Activated CD4-positive, alpha-beta memory T cell treated with anti-CD3 and anti-CD28 coated beads for 36 hours (primary cell): ENCODE measurements at places on chromosomes 6 and 20.

DNA sequence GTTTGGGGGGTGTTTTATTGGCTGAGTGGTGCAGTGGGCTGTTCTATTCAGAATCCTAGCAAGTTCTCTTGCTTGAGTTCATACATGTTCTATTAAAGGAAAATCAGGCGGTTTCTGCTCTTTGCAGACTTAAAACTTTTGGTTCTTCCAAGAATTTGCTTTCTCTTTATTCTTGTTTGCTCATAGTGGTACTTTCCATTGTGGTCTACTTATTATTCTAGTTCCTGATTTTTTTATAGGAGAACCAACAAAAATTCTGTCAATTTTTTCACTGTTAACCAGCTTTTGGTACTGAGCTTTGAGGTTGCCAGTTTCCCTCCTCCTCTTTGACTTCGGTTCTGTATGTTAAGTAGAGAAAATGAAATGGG is 6.7 kb downstream of the AFDN start:
- no peaks in the 10 kb centered on the region for H3K36me3 ChIP-seq
- H3K4me3 ChIP-seq: peak overlapping the region; percentile 18
- DNase-seq: no peak
- H3K27me3 ChIP-seq: peaks cover 39% of the 10 kb centered on the region

DNA sequence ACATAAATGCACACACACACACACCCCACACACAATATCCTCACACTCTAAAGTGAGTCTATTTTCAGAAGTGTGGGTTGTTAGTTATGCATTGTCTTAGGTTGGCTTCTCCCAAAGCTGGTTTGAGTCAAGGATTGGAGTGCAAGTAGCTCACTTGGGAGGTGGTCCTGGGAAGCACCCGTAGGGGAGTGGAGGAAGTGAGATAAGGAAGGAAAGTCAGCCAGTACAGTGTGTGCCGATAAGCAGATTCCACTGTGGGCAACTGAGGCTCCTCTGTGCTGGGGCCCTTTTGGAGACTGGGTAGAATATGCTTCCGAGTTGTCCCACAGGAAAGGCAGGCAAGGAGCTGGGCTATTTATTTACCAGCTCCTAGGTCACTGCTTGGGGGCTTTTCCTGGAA is 67.2 kb downstream of the PLCB4 start:
- no peak for DNase-seq
- no peak overlapping the region for H3K4me3 ChIP-seq
- H3K27me3 ChIP-seq: no peaks in the 10 kb centered on the region

DNA sequence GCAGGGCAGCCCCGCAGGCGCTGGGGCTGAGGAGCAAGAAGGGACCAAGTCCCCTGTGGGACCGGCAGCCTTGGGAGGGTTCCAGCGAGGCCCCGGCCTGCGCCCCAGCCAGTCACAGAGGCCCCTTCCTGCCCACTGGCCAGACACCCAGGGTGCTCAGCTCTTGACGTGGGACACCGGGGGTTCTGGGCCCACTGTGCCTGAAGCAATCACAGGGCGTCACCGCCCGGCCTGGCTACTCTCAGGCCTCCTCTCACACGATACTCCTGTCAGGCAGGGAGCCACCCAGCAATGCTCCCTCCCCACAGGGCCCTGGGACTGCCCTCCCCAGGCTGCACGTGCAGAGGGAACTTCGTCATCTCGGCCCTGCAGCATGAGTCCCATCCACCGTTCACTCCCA is 14.5 kb downstream of the TAF4 start:
- H3K27ac ChIP-seq: no peak overlapping the region
- DNase-seq: no peak
- H3K27me3 ChIP-seq: no peaks in the 10 kb centered on the region
- peaks cover 24% of the 10 kb centered on the region for H3K4me1 ChIP-seq
- no peak overlapping the region for H3K4me3 ChIP-seq

- DNase-seq: no peak
- no peak overlapping the region for H3K4me3 ChIP-seq
- peaks cover 62% of the 10 kb centered on the region for H3K4me1 ChIP-seq
- peaks cover 2% of the 10 kb centered on the region for H3K36me3 ChIP-seq
- H3K27me3 ChIP-seq: no peaks in the 10 kb centered on the region
- H3K27ac ChIP-seq: peak overlapping the region; percentile 20
Observed at GRCh38 chr6:16717275-16717942, 43.9 kb downstream of the ATXN1 start.

DNA sequence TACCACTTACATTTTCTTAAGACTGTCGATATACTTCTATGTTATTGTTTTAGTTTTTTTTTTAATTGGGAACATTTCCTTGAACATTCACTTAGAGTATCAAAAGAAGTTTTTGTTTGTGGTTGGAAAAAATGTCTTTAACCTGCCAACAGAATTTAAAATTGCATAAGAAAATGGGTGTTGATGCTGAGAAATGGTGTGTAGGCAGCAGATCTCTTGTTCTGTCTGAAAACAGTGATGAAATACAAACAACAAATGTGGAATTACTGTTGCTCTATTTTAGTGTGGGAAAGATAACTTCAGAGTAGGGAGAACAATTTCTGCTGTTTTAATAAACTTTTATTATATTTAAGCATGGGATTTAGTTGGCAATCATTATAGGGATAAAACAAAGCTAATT is 293.5 kb downstream of the CDKAL1 start:
- H3K4me3 ChIP-seq: no peak overlapping the region
- no peak for DNase-seq
- peaks cover 11% of the 10 kb centered on the region for H3K36me3 ChIP-seq
- H3K27me3 ChIP-seq: no peaks in the 10 kb centered on the region
- peaks cover 2% of the 10 kb centered on the region for H3K4me1 ChIP-seq

GRCh38 chr6:131175564-131175963 is 40.3 kb downstream of the AKAP7 start:
- no peak for DNase-seq
- no peak overlapping the region for H3K27ac ChIP-seq
- no peaks in the 10 kb centered on the region for H3K36me3 ChIP-seq
- no peaks in the 10 kb centered on the region for H3K27me3 ChIP-seq
- no peaks in the 10 kb centered on the region for H3K4me1 ChIP-seq

GRCh38 chr20:15818651-15819071 is 754.6 kb downstream of the KIF16B start:
- H3K4me1 ChIP-seq: no peaks in the 10 kb centered on the region
- no peak overlapping the region for H3K27ac ChIP-seq
- H3K27me3 ChIP-seq: no peaks in the 10 kb centered on the region
- no peaks in the 10 kb centered on the region for H3K36me3 ChIP-seq
- no peak overlapping the region for H3K4me3 ChIP-seq
- DNase-seq: no peak

GRCh38 chr6:133254552-133255228 is 13.5 kb downstream of the EYA4 start:
- no peak overlapping the region for H3K4me3 ChIP-seq
- H3K27me3 ChIP-seq: no peaks in the 10 kb centered on the region
- H3K4me1 ChIP-seq: no peaks in the 10 kb centered on the region
- DNase-seq: no peak
- H3K27ac ChIP-seq: no peak overlapping the region

DNA sequence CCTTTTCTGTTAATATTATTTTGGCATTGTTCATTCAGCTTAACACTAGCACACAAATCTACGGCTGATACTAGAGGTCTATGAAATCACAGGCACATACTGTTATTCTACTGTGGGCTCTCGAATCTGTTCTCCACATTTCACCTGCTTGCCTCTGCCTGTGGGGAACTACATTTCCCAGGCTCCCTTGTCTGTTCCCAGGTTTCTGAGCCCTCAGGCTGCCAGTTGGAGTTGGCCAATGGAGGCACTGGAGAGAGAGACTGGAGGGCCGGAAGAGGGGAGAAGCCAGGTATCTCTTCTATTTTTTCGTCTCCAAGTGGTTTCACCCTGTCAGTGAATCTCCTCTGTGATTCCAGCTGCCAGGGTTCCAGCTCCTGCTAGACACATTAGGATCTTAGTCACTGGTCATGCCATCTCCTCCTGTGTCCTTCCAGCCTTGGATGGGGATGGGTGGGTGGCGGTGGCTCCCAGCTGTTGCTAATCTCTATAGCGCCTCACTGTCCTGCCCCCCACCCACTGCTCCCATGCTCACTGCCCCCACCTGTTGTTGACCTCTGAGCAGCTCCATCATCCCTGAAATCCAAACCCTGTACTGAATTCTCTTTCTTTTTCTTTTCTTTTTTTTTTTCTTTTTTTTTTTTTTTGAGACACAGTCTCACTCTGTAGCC is 188.2 kb downstream of the LRFN2 start:
- H3K27me3 ChIP-seq: no peaks in the 10 kb centered on the region
- H3K4me3 ChIP-seq: no peak overlapping the region
- DNase-seq: no peak
- H3K27ac ChIP-seq: no peak overlapping the region
- H3K36me3 ChIP-seq: no peaks in the 10 kb centered on the region
- no peaks in the 10 kb centered on the region for H3K4me1 ChIP-seq

- no peaks in the 10 kb centered on the region for H3K27me3 ChIP-seq
- no peak overlapping the region for H3K4me3 ChIP-seq
- no peak overlapping the region for H3K27ac ChIP-seq
Observed at GRCh38 chr6:14366872-14367271, 249.3 kb downstream of the CD83 start.

DNA sequence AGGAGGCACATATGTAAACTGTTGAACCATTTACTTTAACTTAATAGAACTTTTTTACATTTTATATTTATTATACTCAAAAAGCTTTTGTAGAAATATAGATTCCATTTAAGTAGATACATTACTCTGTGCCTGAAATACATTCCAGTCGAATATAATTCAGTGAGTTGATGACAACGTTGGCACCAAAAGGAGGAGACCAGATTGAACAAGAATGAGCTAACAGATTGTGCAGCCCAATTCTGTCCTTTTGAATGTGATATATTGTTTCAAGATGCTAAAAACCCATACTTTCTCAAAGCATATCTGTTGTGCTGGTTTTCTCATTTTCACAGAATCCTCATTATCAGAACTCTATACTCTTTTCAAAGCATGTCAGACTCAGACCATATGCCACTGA is 147.4 kb upstream of the SIM1 start:
- H3K36me3 ChIP-seq: peaks cover 13% of the 10 kb centered on the region
- DNase-seq: no peak
- H3K27me3 ChIP-seq: no peaks in the 10 kb centered on the region
- no peak overlapping the region for H3K4me3 ChIP-seq
- no peaks in the 10 kb centered on the region for H3K4me1 ChIP-seq

DNA sequence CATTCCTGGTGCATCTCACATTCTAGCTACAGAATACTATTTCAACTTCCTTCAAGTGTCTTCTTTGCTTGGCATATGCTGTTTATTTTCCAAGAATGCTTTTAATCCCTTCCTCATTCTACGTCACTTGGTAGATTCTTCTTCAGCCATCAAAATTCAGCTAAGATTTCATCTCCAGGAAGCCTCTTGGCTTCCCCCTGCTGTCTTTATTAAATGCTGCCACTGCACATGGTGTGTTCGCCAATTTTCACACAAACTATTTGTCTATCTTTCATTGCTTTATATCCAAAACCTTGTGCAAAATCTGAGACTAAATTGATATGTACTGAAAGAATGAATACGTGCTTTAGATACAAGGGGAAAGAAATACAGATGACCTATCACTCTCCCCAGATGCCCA is 253.0 kb downstream of the RFPL4B start:
- H3K36me3 ChIP-seq: no peaks in the 10 kb centered on the region
- no peaks in the 10 kb centered on the region for H3K27me3 ChIP-seq
- no peak overlapping the region for H3K27ac ChIP-seq

- no peak overlapping the region for H3K27ac ChIP-seq
- no peaks in the 10 kb centered on the region for H3K36me3 ChIP-seq
- no peaks in the 10 kb centered on the region for H3K27me3 ChIP-seq
- no peaks in the 10 kb centered on the region for H3K4me1 ChIP-seq
- no peak overlapping the region for H3K4me3 ChIP-seq
Observed at GRCh38 chr6:43123461-43124314, 47.4 kb upstream of the SRF start.

GRCh38 chr20:62420846-62421715 is 6.3 kb downstream of the RBBP8NL start:
- H3K27me3 ChIP-seq: peaks cover 2% of the 10 kb centered on the region
- no peak overlapping the region for H3K4me3 ChIP-seq
- H3K36me3 ChIP-seq: no peaks in the 10 kb centered on the region
- H3K4me1 ChIP-seq: no peaks in the 10 kb centered on the region
- H3K27ac ChIP-seq: no peak overlapping the region
